Stimulated activated CD8-positive, alpha-beta memory T cell treated with anti-CD3 and anti-CD28 coated beads, Interleukin-7, amount 100 ng/mL, for 4 hours (primary cell): ENCODE measurements at places on chromosomes 1 and 21.

- no peak for DNase-seq
Observed at GRCh38 chr1:179202161-179202560, 27.3 kb downstream of the ABL2 start.

DNA sequence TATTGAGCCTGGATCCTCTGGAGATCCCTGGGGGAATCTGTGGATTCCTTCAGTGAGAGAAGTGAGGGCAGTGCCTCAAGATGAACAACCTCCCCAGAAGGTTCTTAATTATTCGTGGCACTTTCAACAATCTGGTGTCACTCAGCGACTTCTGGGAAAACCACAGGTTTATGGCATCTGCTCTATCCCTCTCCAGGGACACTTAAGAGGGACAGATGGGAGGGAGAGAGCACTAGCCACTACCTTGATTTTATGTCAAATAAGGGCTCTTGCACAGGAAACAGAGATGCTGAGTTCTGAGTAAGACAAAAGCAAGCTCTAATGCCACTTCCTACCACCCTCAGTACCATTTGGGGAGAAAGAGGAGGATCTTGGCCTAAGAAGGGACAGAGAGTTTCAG lies 21.2 kb upstream of the CHI3L1 start:
- DNase-seq, result no peak

GRCh38 chr1:167934426-167935215 lies 1.9 kb upstream of the DCAF6 start:
- DNase-seq, result no peak

DNA sequence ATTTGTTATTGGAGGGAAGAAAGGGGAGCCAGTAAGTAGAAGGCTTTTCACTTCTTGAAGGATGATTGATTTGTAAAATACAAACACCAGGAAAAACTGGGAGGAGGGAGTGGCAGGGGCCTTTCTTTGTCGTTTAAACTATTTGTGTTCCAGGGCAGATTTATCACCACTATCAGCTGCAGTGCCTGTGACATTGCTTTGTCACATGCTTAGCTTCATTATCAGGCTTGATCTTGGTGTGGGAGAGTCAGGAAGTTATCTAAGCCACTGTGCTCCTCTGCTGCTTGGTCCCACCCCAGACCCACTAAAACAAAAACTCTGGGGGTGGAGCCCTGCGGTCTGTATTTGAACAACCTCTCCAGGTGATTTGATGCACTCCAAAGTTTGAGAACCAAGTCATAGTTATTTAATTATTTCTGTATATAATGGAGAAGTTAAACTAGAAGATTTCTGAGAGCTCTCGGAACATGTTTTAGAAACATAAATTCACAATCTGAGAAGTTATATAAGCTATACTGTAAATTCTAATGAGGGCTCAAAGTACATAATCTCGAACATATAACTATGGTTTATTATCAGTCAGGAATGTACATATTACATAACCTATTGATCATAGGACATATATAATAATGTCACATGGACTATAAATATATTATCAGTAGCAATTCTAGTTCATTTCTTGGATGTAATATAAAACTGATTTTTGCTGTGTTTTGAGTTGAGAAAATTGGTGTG lies 87.9 kb downstream of the CDC14A start:
- peak; percentile 67 for DNase-seq

GRCh38 chr1:59409986-59410385 lies 113.1 kb downstream of the FGGY start:
- no peak for DNase-seq

GRCh38 chr1:192513697-192514096 lies 61.9 kb upstream of the RGS1 start:
- no peak for DNase-seq

- DNase-seq, result no peak
Observed at GRCh38 chr1:37660664-37661063, 26.0 kb upstream of the RSPO1 start.

- DNase-seq, result no peak
Observed at GRCh38 chr1:230320804-230321203, 105.3 kb downstream of the PGBD5 start.

GRCh38 chr1:192762265-192762664 lies 46.6 kb upstream of the RGS2 start:
- DNase-seq, result no peak

DNA sequence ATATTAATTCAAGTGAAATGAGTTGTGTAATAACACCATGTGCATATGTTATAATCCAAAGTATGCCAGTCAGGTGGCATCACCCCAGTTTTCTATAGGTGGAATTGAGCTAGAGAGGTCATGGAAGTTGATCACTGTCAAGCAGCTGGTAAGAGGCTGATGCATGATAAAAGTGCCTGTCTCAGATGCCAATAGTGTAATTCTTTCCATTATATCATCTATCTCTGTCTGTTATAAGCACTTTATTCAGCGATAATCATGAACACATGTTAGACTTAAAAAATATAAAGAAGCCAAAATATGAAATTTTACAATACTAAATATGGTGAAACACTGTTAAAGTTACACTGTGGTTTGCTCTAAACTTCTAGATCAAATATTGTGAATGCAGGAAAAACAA lies 156.6 kb downstream of the DNM3 start:
- DNase-seq, result no peak

GRCh38 chr21:31900121-31900895 lies 27.5 kb downstream of the HUNK start:
- no peak for DNase-seq

GRCh38 chr1:165877940-165878556 lies 50.6 kb downstream of the UCK2 start:
- DNase-seq, result no peak

- DNase-seq, result no peak
Observed at GRCh38 chr1:212612041-212612961, 3.7 kb downstream of the ATF3 start.

DNA sequence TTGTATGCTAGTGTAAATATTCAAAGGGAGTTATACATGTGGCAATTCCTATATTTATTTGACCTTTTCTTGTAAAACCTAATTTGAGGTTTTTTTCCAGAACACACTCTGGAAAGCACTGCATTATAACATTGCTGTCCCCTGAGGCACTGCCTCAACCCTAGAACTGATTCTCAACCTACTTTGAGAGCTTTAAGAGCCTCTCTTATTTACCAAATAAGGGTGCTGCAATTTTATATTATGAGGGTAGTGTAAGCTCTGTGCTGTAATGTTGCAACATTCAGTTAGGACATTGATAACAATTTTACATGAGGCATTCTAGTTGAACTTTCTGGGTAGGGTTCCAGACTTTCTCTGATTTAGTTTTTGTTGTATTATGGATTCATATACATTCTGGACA lies 302.2 kb upstream of the DEPDC1 start:
- DNase-seq, result no peak

- no peak for DNase-seq
Observed at GRCh38 chr1:78516716-78517115, 25.9 kb downstream of the PTGFR start.

GRCh38 chr21:46060596-46061061 lies 37.3 kb upstream of the COL6A2 start:
- DNase-seq, result no peak

GRCh38 chr1:4970532-4970931 lies 316.1 kb downstream of the AJAP1 start:
- no peak for DNase-seq

- no peak for DNase-seq
Observed at GRCh38 chr1:177786176-177786745, 183.6 kb downstream of the SEC16B start.
